ENCODE measurements at places on chromosomes 4 and X.

DNA sequence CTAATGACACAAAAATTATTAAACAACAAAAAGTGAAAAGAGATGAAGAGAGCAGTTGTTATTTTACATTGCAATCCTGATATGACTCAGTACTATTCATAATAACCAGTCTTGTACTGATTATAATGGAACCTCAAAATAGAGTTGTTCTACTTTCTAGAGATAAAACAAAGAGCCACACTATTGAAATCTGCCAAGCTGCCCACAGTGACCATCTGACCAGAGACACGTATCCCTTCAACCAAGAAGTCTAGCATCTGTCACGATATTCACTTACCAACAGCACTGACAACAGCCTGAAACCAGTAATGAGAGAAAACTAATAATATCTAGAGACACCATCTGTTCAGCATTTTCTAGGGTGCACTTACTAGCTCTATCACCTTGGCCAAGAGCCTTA, 466.7 kb downstream of the NKX6-1 start:
- no peak for DNase-seq

- DNase-seq = no peak
Measured at GRCh38 chr4:39472396-39472795, 13.5 kb downstream of the LIAS start.

DNA sequence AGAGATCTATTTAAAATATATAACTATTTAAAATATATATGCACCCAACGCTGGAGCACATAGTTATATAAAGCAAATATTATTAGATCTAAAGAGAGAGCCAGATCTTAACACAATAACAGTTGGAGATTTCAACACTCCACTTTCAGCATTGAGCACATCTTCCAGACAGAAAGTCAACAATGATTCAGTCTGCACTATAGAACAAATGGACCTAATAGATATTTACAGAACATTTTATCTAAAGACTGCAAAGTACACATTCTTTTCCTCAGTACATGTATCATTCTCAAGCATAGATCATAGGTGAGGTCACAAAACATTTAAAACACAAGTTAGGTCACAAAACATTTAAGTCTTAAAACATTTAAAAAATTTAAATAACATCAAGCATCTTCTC, 36.4 kb downstream of the NLRP2B start:
- no peak for DNase-seq

DNA sequence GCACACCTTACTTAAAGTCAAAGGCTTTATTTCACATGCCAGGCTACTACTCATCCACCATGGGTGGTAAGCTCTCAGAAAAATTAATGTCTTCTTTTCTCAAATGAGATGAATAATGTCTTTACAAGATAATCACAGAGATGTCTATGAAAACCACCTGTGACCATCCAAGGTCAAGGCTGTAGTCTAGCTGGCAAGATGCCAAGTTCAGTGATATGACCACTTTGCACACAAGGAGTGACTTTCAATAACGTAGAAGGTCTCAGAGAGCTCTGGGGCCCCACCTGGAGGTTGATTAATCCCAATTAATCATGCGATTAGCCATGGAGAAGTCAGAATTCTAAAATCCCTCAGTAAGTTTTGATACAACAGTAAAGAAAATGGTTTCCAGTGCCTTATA, 20.5 kb downstream of the ANOS1 start:
- no peak for DNase-seq

GRCh38 chr4:3858046-3858730, 92.0 kb downstream of the ADRA2C start:
- no peak for DNase-seq

GRCh38 chr4:80016506-80016905, 56.5 kb downstream of the ANTXR2 start:
- DNase-seq = no peak

DNA sequence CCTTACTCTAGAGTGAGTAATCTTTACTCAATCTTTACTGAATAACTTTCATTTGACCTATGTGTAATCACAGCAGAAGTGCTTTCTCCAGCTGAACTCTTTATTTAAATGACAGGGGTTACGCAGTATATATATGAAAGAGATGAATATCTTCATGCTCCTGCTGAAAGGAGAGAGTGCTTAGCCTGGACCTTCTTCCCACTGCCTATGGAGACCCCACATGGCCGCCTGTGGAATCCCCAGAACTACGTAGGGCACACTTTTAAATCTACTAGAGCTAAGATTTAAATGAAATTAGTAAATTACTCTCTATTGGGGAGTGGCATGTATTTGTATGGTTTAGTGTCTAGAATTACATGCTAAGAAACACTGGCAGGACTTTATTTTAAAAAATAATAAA, 391.2 kb downstream of the ANKRD50 start:
- no peak for DNase-seq

GRCh38 chr4:77395481-77395880, 210.1 kb upstream of the CXCL13 start:
- no peak for DNase-seq

DNA sequence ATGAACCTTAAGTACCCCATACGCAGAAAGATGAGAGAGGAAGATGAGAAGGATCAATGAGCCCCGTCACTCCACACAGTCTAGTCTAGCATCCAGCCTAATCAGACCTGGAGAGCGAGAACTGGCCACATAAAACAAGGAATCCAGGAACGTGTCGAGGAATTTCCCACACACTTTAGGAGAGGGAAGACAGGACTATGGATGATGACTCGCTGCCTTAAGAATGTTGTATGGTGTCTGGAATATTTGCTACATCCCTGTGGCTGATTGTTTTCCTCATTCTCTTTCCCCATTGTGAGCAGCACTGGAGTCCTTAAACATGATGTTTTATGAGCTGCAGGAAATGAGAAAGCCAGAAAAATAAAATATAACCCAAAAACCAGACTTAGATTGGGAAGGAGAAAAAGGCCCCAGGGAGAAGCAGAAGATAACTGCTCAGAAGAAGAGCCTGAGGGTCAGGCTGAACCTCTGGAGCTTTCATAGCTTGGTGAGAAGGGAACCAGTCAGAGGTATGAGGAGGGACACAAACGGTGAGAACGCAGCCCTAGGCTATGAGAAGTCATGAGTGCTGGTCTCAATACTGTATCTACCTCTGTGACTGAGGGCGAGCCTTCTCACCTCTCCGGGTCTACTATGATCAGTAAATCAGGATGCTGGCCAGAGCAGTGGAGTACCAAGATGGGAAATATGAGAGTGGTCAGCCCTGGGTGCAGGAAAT, 139.5 kb upstream of the NOCT start:
- no peak for DNase-seq

DNA sequence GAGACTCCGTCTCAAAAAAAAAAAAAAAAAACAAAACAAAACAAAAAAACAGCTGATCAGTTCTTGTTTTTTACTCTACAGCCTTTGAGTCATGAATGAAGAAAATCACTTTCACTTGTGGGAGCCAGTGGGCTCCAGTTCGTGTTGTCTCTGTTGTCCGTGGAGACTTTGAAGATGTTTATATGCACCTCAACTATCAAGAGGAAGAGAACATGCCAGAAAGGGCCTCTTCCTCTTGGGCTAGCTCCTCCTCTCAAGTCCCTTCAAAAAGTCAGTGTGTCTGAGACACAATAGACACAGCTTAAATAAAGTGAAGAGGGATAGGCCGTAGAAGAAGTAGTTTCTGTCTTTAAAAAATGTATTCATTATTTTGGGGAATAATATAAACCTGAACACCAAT, 182.7 kb downstream of the KDR start:
- no peak for DNase-seq

GRCh38 chr4:44646151-44646550, 5.3 kb downstream of the YIPF7 start:
- no peak for DNase-seq

GRCh38 chr4:125254106-125254505, 60.6 kb upstream of the FAT4 start:
- no peak for DNase-seq

GRCh38 chr4:42151568-42152506, 618 bp downstream of the BEND4 start:
- peak; percentile 42 for DNase-seq

GRCh38 chr4:13559413-13559812, 15.1 kb upstream of the NKX3-2 start:
- no peak for DNase-seq

- no peak for DNase-seq
Measured at GRCh38 chr4:116342143-116342542, 743.2 kb downstream of the TRAM1L1 start.

GRCh38 chrX:24702362-24703184, 8.9 kb downstream of the POLA1 start:
- no peak for DNase-seq

DNA sequence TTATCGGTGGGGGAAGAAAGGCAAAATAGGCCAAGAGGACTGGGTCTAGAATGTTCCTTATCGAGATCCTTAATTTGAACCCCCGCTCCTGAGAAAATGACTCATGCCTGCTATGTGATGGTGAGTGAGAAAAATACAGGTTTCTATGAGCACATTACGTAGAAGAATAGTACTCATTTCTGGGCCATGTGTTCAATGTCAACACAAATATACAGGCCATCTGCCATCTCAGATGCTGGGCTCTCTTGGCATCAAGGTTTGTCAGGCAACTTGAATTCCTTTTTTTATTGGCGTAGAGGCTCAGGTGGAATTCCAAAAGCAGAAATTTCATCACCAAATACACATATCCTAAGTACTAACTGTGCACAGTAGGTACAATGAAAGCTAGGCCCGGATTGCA, 81.4 kb upstream of the TRIM2 start:
- no peak for DNase-seq

GRCh38 chr4:83209419-83209818, 75.2 kb downstream of the COQ2 start:
- no peak for DNase-seq

DNA sequence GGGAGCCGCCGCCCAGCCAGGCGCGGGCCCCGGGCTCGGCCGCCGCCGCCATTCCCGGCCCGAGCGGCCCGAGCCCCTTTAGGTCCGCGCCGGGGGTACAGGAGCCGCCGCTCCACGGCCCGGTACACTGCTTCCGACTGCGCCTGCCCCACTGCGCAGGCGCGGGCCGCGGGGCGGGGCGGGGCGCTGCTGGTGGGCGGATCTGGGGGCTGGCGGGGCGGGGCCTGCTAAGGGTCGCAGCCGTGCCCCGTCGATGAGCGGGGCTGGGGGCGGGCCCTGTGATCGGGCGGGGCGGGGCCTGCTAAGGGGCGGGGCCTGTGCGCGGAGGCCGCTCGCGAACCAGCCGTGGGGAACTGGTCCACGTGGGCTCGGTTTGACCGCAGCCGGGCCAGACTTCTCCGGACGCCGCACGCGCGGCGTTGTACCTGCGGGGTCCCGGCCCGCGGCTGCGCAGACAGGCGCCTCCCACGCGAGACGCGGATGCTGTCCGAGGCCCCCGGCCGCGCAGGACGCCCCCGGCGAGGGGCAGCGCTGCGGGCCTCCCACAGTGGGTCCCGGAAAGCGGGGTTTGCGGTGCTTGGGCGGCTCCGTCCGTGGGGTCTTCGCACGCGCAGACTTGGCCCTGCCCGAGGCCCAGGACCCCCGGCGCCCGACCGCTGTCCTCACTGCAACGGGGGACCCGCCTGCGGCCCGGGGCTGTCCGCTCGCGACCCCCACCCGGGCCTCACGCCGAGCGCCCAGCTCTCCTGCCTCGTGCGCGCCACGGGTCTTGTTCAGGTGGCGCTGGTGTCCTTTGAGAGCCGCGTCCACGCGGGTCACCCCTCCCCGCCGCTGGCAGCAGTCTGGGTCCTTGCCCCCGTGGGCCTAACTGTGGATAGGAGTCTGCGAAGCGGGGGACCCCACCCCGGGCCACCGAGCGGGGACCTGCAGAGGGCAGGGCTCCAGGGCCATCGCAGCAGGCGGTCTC, at the start of gene DGKQ:
DGKQ (minus strand) TSS at position 139 of the 967 bp plus-strand sequence; CDS start at position 52, 87 bp downstream.
- DNase-seq = peak; percentile 96

DNA sequence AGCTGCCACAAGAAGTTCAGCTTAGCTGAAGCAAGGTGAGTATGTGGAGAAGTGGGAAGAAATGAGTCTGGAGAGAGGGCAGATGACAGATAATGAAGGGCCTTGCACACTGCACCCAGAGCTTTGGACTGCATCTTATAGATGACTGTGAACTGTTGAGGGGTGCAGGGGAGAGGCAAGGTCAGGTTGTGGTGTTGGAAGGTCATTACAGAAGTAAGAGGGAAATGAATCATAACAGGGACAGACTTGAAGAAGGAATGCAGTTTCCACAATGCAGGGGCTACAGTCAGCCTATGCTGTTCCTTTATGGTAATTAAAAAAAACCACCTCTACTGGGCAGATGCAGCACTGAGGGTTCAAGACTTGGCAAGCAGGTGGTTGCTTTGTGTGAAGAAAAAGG, 4.8 kb upstream of the IGFBP7 start:
- DNase-seq = no peak
